ENCODE measurements at places on chromosomes 5 and 9. TPM values are rescaled to one million over a fixed set of nuclear protein-coding genes. Genes with fewer than 3 reads are reported as not detected.

DNA sequence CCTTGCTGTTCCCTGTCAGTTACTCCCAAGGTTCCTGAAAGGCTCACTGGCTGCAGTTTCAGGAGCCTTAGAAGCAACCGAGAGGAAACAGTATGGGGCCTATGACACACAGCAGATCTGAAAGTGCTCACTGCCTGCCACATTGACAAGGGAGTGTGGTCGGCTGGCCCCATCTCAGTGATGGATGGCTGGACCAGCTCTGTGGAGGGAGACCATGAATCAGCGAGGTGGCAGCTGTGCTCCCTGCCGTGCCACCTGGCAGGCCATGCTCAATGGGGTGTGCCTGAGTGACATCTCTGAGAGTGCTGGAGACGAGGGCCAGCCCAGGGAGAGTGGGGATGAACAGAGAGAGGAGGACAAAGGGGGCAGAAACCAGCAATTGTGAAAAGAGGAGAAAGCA, 49.1 kb downstream of the DOCK2 start:
- no peak overlapping the region for H3K27ac ChIP-seq
- DNase-seq = no peak
- H3K36me3 ChIP-seq = peaks cover 36% of the 10 kb centered on the region
- H3K4me3 ChIP-seq = no peak overlapping the region

GRCh38 chr5:146116361-146116760, 11.0 kb upstream of the PLAC8L1 start:
- H3K27me3 ChIP-seq = no peaks in the 10 kb centered on the region
- H3K27ac ChIP-seq = no peak overlapping the region
- no peak for DNase-seq
- peaks cover 90% of the 10 kb centered on the region for H3K36me3 ChIP-seq
- no peak overlapping the region for H3K4me3 ChIP-seq

DNA sequence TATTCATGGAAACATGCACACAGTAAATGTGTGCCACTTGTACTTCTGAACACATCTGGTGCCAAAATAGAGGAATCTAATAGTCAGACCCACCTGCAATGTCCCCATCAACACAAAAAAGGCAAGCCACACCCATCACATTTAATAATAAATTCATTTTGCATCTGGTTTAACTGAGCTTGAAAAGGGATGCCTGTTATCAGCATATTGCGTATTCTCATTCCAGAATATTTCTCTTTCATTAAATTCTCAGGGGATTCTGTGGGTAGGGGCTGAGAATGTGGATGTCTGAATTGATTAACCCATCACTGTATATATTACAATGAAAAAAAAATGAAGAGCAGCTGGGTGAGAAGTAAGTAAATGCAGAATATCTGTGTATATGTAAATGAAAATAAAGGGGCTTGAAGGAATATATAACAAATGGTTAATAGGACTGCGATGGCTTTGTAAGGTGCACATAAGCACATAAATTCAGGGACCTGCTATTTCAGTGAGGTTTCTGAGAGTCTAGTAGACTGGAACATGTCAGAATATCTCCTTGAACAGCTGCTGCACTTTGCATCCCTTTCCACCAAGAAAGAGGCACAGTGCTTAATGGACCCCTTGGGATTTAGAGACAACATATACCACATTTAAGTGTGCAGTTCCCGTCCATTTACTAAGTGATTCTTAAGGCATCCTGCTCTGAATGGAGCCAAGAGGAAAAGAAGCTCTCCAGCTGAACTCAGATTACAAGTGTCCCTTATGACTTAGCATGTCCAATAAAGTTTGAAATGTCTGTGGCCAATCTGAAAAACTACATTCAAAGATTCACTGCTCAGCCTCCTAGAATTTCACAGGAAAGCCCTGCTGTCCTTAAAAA, 104.1 kb upstream of the NIPBL start:
- no peaks in the 10 kb centered on the region for H3K4me1 ChIP-seq
- no peak for DNase-seq
- H3K4me3 ChIP-seq = no peak overlapping the region
- peaks cover 4% of the 10 kb centered on the region for H3K27me3 ChIP-seq

GRCh38 chr9:80156756-80157472, 585.1 kb downstream of the TLE4 start:
- H3K27me3 ChIP-seq = no peaks in the 10 kb centered on the region
- no peak for DNase-seq
- H3K4me3 ChIP-seq = no peak overlapping the region
- no peak overlapping the region for H3K27ac ChIP-seq
- peaks cover 6% of the 10 kb centered on the region for H3K4me1 ChIP-seq

DNA sequence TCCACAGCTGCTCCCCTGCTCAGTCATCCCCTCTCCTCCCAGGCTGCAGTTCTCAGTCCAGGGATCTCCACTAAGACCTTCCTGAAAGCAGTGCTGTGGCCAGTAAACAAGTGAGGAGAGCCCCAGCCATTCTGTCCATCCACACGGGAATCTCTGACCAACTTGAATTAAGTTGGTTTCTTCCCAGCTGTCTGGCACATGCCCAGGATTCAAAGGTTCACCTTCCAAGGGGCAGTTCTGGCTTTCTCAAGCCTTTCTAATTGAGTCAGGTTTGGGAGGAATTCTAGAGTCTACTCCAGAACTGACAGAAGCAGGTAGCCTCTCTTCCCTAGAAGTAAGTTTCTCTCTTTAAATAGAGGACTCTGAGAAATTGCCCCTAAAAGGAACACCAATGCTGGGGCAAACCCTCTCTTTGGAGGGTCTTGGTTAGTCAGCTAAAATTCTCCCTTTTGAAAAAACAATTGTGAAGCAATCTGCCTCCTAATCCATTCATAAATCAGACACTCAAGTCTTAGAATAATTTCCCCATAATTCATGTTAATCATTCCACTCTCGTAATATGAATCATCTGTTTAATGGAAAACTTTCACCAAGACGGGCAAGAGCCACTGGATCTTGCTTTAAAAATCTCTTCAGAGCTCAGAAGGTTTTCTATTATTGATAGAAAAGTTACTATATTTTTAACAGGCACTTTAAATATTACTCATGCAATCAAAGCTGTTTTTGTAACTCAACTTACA, 133.8 kb downstream of the SPOCK1 start:
- DNase-seq = no peak
- H3K27ac ChIP-seq = no peak overlapping the region
- H3K4me1 ChIP-seq = no peaks in the 10 kb centered on the region
- H3K4me3 ChIP-seq = no peak overlapping the region
- H3K27me3 ChIP-seq = no peaks in the 10 kb centered on the region

DNA sequence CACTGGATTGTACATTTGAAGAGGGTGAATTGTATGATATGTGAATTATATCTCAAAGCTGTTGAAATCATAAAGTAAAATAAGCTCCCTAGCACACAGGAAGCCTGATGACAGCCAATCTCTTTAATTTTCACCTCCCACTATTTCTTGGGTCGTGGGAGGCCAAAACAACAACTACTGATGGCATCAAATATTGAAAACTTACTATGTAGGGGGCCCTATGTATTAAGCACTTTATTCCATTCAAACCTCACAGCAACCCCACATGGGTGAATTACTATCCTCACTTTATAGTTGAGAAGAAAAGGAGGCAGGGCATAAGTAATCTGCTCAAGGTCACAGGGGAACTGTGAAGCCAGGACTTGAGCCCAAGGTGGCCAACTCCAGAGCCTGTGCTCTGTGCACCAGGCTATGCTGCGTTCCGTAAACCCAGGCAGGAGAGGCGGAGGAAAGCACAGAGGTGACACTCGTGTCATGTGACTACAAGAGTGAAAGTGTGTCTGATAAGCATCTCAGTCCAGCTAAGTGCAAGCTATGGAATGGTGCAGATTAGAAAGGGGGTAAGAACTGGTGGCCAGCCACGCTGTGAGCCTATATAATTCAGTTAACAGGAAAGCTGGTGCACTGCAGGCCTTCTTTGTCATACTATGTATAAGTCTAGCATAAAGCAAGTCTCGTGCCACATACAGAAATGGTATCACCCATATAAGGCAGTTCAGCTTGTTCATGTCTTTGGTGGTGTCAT, 221.0 kb downstream of the DCP2 start:
- DNase-seq = no peak
- no peaks in the 10 kb centered on the region for H3K36me3 ChIP-seq
- H3K4me1 ChIP-seq = no peaks in the 10 kb centered on the region
- H3K4me3 ChIP-seq = no peak overlapping the region

GRCh38 chr5:140143521-140144258, 18.0 kb downstream of the IGIP start:
- no peak overlapping the region for H3K27ac ChIP-seq
- H3K36me3 ChIP-seq = no peaks in the 10 kb centered on the region
- H3K27me3 ChIP-seq = no peaks in the 10 kb centered on the region
- peaks cover 38% of the 10 kb centered on the region for H3K4me1 ChIP-seq
- H3K4me3 ChIP-seq = no peak overlapping the region

The BASP1 gene
- 25.8 TPM for total RNA-seq

- H3K4me3 ChIP-seq = no peak overlapping the region
- DNase-seq = no peak
- H3K4me1 ChIP-seq = peaks cover 64% of the 10 kb centered on the region
- H3K27ac ChIP-seq = peak overlapping the region; percentile 44
- H3K36me3 ChIP-seq = no peaks in the 10 kb centered on the region
Observed at GRCh38 chr9:77598524-77598923, 49.6 kb downstream of the GNA14 start.

GRCh38 chr5:94807985-94808384, 189.5 kb downstream of the SLF1 start:
- no peak overlapping the region for H3K27ac ChIP-seq
- H3K36me3 ChIP-seq = no peaks in the 10 kb centered on the region
- no peak for DNase-seq
- no peaks in the 10 kb centered on the region for H3K27me3 ChIP-seq
- H3K4me3 ChIP-seq = no peak overlapping the region

The HACD4 gene
- 13.5 TPM for total RNA-seq

DNA sequence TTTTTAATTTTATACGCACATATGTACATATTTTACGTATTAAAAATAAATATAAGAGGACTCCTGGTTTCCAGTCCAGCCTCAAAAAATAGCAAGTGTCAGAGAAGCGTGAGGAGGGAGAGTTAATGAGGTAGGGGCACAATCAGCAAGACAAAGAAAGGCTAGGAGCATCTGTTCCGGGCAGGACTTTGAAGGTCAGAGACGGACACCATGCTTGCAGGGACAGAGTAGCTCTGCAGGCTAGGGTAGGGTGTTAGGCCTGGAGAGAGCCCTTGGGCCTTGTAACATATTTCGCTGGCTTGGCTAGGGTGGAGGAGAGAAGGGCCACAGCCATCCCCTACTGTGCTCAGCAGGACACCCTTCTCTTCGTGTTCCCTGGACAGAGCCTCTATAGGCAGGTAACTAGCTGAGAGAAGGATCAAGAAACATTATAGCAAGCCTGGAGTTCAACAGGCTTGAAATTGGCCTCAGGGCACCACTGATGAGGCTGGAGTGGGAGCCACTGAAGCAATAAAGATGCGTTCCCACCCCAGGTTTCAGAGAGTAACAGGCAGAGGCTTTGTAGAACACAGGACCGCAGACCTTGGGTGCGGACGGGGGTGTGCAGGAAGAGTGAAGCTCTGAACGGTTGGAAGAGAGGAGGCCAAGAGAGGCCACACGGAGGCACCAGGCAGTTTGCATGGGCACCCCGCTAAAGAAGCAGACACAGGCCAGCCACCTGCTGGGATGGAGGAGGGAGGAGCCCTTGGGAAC, 9.7 kb upstream of the IPPK start:
- H3K27me3 ChIP-seq = no peaks in the 10 kb centered on the region
- H3K27ac ChIP-seq = no peak overlapping the region
- no peaks in the 10 kb centered on the region for H3K36me3 ChIP-seq
- DNase-seq = no peak
- no peak overlapping the region for H3K4me3 ChIP-seq
- no peaks in the 10 kb centered on the region for H3K4me1 ChIP-seq

DNA sequence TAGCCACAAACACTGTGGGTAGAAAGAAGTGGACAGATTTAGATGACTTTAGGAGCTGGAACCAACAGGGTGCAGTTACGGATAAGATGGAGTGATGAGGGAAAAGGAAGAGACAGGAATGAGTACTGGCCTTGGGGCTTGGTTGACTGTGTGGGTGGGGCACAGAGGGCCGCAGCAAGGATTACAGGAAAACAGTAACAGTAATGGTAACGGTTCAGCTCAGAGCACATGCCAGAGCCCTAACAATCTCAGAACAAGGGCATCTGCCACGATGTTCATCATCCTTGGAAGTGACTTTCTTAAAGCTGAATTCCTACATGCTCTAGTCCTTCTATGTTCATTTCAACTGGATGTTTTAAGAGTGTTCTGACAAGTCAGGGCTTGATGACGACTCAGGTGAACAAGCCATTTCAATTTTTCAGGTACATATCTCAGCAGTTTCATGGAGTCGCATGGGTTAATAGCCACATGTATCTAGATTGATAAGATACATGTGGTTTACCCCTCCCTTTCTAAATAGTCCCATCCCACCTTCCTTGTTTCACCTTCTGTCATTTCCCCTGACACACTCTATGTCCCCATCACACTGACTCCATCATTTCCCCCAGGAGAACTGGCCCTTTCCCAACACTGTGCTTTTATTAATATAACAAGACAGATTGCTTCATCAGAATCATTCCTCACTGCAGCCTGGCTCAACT, 65.0 kb downstream of the CEMIP2 start:
- no peak for DNase-seq
- H3K27me3 ChIP-seq = no peaks in the 10 kb centered on the region
- no peak overlapping the region for H3K27ac ChIP-seq
- H3K4me1 ChIP-seq = peaks cover 6% of the 10 kb centered on the region

The PTGES gene
- total RNA-seq = 3.9 TPM

DNA sequence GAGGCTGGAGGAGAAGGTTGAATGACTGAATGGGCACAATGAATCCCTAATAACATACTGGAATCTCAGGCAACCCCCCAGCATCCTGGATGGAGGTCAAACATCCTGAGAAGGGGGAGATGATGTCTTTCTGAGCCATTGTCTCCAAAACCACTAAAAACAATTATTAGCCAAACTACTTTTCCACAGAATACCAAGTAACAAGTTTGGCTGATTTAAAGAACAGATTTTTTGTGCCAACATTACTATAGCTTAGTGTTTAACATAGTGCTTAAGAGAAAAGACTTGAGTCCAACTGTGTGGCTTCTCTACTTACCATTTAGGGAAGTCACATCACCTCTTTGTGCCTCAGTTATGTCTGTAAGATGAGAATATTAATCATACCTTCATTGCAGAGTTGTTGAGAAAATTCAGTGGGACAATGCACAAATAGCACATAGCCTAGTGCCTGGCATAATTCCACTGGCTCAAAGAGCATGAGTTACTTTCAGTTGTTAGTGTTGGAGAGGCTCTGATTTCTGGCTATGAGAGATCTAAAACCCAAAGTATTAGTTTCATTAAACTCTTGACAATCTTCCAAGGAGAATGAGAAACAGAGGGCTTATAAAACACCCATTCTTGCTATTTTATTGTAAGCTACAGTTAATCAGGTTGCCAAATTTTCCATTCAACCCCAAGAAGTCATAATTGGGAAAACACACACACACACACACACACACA, 111.3 kb upstream of the NR3C1 start:
- no peaks in the 10 kb centered on the region for H3K4me1 ChIP-seq
- H3K27ac ChIP-seq = no peak overlapping the region
- H3K4me3 ChIP-seq = no peak overlapping the region
- H3K27me3 ChIP-seq = no peaks in the 10 kb centered on the region
- no peaks in the 10 kb centered on the region for H3K36me3 ChIP-seq

- H3K4me1 ChIP-seq = no peaks in the 10 kb centered on the region
- no peaks in the 10 kb centered on the region for H3K36me3 ChIP-seq
- H3K4me3 ChIP-seq = no peak overlapping the region
Observed at GRCh38 chr9:115758441-115758840, 395.1 kb upstream of the PAPPA start.

- H3K4me3 ChIP-seq = no peak overlapping the region
- H3K36me3 ChIP-seq = no peaks in the 10 kb centered on the region
- no peak overlapping the region for H3K27ac ChIP-seq
- no peak for DNase-seq
- no peaks in the 10 kb centered on the region for H3K4me1 ChIP-seq
Observed at GRCh38 chr5:65268525-65268924, 213.2 kb downstream of the ADAMTS6 start.

The FER gene
- total RNA-seq = 35.3 TPM

The RNF44 gene
- 55.1 TPM for total RNA-seq
